ENCODE measurements at places on chromosomes 11 and 22.

DNA sequence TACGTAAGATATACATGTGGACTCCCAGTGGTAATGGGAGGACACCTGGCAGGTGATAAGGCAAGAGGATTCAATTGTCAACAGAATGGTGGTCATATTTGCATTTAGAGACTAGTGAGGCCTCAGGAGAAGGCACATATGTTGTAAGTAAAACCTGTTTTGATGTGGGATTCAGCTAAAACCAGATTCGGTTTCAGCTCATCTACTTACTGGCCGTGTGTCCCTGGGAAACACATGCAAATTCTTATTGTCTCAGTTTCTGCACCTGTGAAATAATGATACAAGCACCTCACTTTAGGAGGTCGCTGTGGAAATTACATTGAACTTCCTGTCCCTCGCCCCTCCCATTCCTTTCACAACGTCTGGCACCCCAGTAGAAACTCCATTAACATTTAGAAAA lies 78.9 kb upstream of the FIBIN start:
- DNase-seq, result no peak

GRCh38 chr11:34245041-34245440 lies 112.8 kb downstream of the ABTB2 start:
- no peak for DNase-seq

- no peak for DNase-seq
Observed at GRCh38 chr11:69319255-69320106, 25.5 kb downstream of the MYEOV start.

- DNase-seq, result no peak
Observed at GRCh38 chr11:82527081-82527584, 206.5 kb downstream of the FAM181B start.

Measured in stimulated activated CD4-positive, alpha-beta T cell treated with anti-CD3 and anti-CD28 coated beads, TNF-alpha, amount 100 ng/mL, for 4 hours (primary cell).